ENCODE measurements at places on chromosomes 6 and 20.

- DNase-seq: no peak
Measured at GRCh38 chr6:12250383-12250770, 39.8 kb upstream of the EDN1 start.

- no peak for DNase-seq
Measured at GRCh38 chr6:1187293-1188131, 124.4 kb upstream of the FOXQ1 start.

DNA sequence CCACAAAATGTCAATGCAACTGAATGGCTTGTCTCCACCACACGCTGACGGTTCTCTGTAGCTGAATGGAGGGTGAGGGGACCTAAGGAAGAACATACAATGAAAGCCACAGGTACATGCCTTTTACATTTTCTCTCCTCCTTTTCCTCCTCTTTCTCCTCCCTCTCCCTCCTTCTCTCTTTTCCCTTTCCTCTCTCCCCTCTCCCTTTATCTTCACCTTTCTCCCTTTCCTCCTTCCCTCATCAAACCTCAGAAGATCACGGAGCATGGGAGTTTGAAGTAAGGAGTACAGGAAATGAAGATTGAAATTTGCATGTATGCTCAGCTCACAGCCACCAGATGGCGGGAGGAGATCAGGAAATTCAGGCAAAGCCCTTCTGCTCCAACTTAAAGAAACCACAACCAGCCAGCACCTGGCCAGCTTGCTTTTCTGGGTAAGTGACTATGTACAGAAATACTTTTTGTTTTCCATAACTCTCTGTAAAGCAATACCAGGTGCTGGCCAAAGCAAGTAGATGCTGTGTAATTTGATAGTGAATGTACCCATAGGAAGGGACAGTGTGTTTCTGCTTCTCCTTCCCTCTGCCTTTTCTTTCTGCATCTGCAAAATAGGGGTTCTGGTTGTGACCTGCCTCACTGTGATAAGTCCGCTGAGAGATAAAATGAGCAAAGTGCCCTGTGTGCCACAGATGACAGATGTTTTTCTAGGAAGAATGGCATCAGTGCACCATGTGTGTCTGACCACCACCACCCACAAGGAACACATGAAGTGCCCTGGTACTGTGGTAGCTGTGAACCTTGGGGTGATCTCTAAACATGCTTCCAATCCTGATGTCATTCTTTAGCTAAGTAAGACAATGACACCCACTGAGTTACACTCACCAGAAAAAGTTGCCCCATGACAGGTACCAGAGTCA, 18.6 kb upstream of the FOXO3 start:
- no peak for DNase-seq

DNA sequence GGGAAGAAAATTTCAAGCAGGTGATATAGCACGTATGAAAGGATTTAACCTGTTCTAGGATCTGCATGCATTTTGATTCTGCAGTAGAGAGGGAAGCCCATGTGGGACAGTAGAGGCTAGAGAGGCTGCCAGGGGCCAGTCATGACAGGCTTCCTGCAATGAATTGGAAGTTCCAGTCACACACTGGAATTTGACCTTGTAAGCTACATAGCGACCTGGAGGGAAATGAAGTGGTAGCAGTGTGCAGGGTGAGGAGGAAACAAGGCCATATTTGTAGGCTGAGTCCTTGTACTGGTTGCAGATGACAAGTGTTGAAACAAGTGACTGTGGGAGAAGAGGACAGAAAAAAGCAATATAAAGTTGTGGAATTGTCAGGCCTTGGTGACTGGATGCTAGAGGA, 58.6 kb upstream of the OLIG3 start:
- DNase-seq: no peak

GRCh38 chr20:15256676-15257568, 919.5 kb upstream of the FLRT3 start:
- no peak for DNase-seq

DNA sequence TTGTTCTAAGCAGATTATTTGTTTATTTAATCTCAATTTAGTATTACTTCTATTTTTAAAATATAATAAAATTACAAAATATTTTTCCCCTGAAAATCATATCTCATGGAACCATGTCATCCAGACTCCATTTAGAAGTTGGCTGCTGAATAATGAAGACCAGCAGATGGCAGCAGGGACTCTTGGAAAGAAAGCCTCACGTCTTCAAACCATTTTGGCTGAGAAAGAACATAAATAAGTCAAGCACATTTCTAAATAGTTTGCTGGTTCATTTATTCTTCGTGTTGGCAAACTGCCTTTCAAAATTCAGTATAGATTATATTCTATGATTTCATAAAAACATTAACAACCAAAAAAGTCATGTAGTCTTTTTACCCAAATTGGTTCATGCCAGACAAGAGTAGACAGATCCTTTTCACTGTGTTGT, 71.7 kb downstream of the RCAN2 start:
- no peak for DNase-seq

DNA sequence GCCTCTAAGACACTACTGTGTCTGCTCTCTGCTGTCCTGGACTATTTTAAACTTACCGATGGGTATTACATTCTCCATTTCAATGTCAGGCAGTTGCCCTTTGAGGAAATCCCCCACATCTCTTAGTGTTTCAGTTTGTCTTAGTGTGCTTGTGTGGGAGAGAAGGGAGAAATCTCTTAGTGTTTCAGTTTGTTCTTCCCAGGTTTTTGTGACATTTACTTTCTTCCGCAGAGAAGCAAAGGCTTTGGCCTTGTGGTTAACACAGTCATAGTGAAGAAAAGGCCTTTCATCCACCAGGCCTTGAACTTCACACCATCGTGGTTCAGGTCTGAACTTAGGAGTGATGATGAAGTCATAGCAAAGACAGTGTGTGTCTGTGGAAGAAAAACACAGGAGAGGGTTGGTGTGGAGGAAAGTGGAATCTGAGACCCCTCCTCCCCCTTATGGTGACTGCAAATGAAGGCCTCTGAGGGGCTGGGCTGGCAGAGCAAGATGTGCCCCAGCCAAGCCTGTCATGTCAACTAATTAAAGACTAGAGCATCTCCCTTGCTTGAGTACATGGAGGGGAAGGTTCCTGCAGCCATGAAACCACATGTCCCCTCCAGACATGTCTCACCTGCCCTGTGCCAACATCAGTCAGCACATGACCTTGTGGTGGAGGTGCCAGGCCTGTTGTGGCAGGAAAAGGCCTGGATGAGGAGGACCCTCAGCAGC, 23.9 kb downstream of the RAET1L start:
- no peak for DNase-seq

- DNase-seq: no peak
Measured at GRCh38 chr6:11811644-11812264, 33.2 kb upstream of the ADTRP start.

- DNase-seq: no peak
Measured at GRCh38 chr20:51497542-51498467, 44.7 kb downstream of the NFATC2 start.

- DNase-seq: no peak
Measured at GRCh38 chr20:15756002-15756753, 817.1 kb downstream of the KIF16B start.

GRCh38 chr6:151065027-151065815, 174.5 kb upstream of the AKAP12 start:
- no peak for DNase-seq

GRCh38 chr6:47056832-47057231, 14.7 kb upstream of the ADGRF1 start:
- no peak for DNase-seq

DNA sequence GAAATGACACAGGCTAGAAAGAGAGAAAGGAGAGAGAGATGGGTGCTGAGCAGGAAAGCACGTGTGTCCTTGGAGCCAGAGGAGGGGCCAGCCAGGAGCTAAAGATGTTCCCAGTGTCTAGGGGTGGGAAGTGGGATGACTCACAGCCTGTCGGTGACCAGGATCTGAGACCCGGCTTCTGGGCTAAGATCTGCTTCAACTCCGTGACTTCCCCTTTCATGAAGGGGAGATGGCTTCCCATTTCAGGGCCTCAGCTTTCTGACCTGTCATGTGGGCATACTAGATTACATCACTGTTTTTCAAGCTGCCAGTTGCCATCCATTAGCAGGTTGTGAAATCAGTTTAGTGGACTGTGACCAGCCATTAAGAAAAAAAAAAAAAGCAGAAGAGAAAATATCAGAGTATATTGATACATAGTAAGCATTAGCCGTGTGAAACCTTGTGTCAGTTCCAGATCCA, 5.4 kb downstream of the TGM3 start:
- peak; percentile 89 for DNase-seq

- DNase-seq: no peak
Measured at GRCh38 chr20:46978951-46979491, 84.4 kb downstream of the EYA2 start.

DNA sequence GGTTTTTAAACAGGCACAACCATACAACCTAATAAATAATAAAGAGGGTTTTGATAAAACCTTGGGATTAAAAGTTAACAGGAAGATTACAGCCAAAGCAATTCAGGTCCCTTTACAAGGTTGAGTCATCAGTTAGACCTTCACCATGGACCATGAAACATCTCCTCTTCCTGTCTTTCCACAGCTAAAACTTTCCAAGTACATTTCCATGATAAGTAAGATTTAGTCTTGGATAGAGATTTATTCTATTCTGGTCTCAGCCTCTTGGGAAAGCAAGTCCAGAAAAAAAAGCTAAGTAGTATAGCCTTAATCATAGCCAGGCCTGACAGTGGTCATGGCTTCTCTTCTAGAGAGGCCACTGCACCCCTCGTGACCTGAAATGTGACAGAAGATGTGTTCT, 2.9 kb upstream of the PRSS35 start:
- DNase-seq: no peak

DNA sequence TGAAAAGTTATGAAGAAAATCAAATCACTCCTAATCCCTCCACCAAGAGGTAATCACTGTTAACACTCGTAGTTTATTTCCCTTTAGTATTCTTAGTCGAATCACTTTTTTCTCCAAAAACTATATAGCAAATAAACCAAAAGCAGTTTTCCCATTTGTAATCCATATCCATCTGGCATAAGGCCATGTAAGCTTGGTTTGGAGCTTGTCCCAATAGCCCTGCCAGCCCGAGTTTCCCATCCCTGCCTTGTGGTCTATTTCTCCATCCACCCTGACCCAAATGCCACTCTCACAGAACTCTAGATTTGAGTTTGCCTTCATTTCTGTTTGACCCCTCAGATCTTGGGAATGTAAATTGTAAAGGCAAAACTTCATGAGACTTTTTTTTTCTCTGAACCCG, 71.8 kb upstream of the DSP start:
- no peak for DNase-seq

DNA sequence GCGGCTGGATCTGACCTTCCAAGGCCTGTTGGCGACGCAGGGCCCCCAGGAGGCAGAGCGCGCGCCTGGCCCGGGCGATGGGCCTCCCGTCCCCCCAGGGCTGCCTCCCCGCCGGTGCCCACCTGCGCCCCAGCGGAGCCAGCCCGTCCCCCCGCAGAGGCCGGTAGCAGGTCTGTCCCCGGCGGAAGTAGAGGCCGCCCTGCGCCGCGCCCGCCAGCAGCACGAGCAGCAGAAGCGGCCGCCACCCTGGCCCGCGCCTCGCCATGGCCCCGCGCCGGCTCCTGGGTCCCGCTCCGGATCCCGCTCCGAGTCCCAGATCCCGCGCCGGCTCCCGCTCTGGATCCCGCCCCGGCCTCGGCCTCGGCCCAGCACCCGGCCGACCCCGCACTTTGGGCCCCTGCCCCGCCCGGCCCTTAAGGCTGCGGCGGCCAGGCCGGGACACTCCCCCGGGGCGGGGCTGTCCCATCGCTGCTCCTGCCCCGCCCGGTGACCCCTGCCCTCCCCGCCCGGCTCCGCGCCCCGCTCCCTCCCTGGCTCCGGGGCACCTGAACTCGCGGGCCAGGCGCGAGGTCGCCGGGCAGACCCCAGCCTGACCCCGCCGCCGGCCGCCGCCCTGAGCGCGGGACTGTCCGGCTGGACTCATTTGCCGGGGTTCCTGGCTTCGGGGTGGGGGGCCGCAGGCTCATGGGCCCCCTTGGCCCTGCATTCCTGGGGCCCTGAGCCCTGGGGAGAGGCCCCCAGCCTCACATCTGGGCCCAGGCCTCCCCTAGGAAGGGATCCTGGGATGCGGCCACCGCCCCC, at the start of gene CTSZ:
Gene CTSZ (minus strand): TSS at position 391 of the 801 bp plus-strand sequence. CDS start 126 bp downstream, at position 265.
- peak; percentile 86 for DNase-seq

GRCh38 chr6:96899019-96899418, 1.3 kb upstream of the NDUFAF4 start:
- no peak for DNase-seq

- DNase-seq: no peak
Measured at GRCh38 chr6:158707120-158707820, 57.4 kb downstream of the SYTL3 start.

DNA sequence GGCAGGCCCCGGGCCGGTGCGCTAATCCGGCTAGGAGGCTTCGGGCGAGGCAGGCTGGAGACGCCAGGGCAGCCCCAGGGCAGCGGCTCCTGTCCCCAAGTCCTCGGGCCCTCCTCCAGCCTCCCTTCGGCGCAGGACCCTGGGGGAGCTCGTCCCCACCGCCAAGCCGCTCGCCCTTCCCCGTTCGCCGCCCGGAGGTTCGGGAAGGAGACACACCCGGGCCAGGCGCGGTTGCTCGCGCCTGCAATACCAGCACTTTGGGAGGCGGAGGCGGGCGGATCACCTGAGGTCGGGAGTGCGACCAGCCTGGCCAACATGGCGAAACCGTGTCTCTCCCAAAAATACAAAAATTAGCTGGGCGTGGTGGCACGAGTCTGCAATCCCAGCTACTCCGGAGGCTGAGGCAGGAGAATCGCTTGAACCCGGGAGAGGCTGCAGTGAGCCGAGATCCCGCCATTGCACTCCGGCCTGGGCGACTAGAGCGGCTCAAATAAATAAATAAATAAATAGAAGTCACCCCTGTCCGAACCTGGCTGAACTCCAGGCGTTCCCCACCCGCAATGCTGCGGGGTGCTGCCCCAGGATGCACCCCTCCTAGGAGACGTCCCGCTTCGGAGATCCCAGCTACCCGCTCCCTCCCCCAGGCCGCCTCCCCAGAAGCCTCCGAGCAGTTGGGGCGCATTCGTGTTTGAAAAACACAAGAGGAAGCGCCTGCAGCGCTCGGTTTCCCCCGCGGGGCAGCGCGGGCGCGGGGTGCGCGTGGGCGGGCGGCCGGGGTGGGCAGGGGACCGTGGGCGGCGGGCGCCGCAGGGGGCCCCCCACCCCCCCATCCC, 27.5 kb downstream of the SERPINB9 start:
- peak; percentile 86 for DNase-seq

DNA sequence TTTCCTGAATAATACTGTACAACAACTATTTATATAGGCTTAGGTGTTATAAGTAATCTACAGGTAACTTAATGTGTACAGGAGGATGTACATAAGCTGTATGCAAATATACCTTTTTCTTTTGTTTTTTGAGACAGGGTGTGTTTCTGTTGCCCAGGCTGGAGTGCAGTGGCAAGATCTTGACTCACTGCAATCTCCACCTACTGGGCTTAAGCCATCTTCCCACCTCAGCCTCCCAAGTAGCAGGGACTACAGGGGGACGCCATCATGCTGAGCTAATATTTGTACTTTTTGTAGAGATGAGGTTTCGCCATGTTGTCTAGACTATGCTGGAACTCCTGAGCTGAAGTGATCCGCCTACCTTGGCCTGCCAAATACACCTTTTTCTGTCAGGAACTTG, 191.7 kb upstream of the ZNF217 start:
- DNase-seq: no peak

Measured in cardiac septum (tissue), 1 donor.